Cardiac fibroblast (primary cell): ENCODE measurements at places on chromosomes 3 and 15.

- no peak for DNase-seq
Observed at GRCh38 chr15:66700412-66700801, 1.6 kb upstream of the SMAD6 start.

- DNase-seq = no peak
Observed at GRCh38 chr3:116445990-116446389, 703 bp upstream of the LSAMP start.

GRCh38 chr3:61297821-61298220 lies 46.6 kb upstream of the FHIT start:
- DNase-seq = no peak

DNA sequence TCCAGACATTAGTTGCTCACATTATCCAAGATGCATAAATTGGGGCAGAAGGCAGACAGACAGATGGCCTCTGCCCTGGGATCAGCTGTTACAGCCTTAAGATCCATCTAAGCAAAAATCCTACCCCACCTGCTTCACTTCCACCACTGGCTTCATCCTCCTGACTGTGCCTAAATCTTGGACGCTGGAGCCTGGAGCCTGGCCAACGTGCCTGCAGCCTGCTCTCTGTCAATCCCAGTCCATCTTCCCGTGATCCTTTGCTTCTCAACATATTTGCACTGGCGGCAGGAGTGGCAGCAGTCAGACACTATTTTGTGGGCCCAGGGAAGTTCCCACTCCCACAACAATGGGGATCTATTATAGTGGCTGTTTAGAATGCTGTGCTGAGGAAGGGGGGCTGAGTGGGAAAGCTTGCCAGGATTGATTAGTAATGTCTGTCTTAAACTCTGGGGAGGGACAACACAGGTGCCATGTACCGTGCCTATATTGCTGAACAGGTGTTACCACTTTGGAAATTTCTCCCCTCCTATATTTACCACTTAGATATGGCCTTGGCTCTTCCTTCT lies 121.2 kb downstream of the MEGF11 start:
- DNase-seq = no peak

- peak; percentile 92 for DNase-seq
Observed at GRCh38 chr3:25427942-25428788, at the start of gene RARB. RARB (plus strand) TSS chr3:25428263; CDS start chr3:25428732, 469 bp downstream.

DNA sequence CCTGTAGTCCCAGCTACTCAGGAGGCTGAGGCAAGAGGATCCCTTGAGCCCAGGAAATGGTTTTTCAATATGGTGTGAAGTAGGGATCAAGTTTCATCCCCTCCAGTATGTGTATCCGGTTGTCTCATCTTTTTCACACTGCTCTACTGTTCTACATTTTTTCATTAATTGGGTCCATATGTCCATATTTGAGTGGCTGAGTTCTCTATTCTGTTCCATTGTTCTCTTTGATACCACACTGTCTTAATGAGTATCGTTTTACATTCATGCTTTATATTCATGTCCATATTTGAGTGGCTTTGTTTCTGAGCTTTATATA lies 81.6 kb upstream of the LRRFIP2 start:
- DNase-seq = no peak

GRCh38 chr3:20125897-20126296 lies 60.1 kb downstream of the SGO1 start:
- DNase-seq = no peak

DNA sequence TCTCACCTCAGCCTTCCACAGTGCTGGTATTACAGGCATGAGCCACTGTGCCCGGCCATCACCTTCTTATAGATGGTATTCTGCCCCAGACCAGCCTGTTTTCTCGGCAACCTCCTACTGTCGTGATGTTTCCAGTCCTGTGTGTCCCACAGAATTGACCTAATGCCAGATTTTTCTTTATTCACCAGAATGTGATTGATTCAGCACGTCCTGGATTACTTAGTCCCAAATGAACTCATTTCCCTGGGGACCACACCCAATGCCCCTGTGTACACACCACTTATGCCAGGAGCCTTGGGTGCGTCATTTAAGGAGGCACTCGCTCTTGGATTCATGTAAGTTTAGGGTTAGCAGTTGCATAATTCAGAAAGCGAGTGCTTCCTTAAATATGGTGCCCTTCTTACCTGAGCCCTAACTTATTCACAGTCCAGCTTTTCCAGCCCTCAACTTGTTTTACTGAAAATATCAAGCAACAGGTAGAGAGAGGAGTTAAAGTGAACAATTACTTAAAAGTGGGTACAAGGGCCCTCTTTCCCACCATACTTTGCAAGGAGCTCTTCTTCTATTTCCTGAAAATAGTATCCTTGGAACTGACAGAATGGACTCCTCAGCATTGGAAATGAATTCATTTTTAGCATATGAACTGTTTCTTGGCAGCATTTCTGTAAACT lies 64.6 kb upstream of the UBE2E1 start:
- no peak for DNase-seq

DNA sequence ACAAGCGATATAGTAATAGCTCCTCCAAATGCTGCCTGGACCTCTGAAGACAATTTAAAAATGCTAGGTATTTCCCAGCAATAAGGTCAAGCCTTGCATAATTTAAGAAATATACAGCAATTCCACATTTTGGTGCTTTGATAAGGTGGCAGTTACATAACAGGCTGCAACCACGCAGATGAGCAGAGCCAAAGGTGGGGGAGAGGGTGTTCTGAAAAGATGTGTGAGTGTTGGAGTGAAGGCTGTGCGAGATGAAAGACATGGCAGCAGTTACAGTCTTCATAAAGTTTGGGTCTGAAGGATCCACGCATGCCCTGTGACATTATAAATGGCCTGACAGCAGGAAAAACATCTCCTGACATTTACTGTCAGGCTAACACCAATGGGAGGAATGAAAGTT lies 26.1 kb downstream of the CTDSPL start:
- DNase-seq = no peak

DNA sequence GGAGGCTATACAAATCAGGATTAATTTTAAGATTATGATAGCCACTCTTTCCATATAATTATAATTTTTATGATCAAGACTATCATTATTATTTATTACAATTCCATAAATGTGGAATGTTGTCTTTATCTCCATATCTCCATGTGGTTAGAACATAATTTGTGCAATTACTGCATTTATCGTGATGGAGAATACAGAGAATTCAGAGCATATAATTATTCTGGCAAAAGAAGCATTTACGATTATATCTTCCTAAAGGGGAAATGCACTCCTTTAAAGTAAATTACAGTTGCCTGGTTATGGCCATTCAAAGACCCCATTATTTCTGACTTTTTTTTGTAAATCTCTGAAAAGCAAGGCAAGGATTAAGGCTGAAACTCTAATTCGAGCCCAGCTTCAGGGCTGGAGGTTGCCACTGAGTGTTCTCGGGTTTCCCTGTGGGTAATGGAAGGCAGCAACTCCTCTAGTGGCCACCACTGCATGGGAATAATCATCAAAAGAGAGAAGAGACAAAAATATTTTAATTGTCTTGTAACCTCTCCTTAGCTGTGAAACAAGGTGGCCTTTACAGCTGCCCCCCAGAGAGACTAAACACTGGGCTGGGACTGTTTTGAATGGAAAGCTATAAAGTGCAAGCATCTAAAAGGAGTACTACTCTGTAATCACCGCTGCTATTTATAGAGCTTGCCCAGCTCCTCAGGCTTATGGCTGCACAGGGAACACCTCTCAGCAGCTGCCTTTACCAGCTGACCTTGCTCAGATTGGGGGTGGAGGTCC lies 59.8 kb upstream of the PRTG start:
- no peak for DNase-seq

GRCh38 chr3:46092702-46093080 lies 65.4 kb upstream of the XCR1 start:
- no peak for DNase-seq

DNA sequence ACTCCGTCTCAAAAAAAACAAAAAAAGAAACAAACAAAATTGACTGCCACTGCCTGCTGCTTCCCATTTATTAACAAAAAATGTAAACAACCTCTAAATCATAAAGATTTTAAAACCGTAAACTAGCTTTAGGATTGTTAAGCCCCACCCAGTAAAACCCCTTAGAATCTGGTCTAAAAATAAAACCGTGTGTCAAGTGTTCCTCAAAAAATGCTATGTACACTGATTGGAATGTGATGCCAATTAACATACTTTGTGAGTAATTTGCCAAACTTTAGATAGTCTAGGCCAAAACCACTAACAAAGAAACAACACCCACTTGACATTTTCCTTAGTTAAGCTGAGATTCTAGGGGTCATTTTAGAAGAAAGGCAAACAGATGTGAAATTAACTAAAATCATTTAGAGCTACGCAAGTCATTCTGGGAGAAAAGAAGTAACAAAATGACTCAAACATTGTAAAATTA lies 5.3 kb downstream of the RAF1 start:
- peak; percentile 74 for DNase-seq

GRCh38 chr3:186540835-186541226 lies 3.3 kb downstream of the CRYGS start:
- no peak for DNase-seq

DNA sequence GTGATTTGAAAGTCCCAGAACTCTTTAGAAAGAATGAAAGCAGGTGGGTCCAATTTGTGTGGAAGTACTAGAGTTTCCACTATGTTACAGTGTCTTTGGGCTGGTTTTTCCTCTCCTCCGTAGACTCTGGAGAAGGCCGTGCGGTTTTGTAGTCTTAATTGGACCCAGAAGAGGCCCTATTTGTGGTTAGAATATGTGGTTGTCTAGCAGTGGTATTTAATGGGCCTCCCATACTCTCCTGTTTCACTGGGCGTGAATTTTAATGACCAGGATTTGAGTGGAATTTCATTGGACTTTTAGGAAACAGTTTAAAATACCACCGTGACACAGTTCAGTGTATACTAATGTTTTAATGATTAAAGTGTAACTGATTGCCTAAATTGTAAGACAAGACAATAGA lies 182.3 kb downstream of the BBX start:
- no peak for DNase-seq

- DNase-seq = no peak
Observed at GRCh38 chr3:193899001-193899400, 236.9 kb upstream of the HES1 start.

- peak; percentile 57 for DNase-seq
Observed at GRCh38 chr3:81666502-81667121, 94.8 kb downstream of the GBE1 start.

GRCh38 chr3:18872466-18872865 lies 275.8 kb upstream of the KCNH8 start:
- no peak for DNase-seq

DNA sequence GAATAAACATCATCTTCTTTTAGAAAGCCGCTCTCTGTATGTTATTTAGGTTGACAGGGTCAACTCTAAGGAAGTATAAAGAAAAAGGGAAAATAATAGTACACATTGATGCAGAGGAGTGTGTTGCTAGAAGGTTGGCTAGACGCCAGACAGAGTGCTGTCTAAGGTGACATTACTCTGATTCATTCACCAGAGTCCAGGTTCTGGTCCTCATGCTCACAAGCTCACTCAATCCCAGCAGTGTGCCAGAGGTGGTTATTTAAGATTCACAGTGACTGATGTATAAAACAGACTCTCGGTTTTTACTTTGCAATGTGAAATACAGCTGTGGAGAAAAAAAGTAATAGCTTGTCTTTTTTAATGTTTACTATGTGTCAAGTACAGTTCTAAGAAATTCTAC lies 1.7 kb downstream of the CFAP44 start:
- no peak for DNase-seq

DNA sequence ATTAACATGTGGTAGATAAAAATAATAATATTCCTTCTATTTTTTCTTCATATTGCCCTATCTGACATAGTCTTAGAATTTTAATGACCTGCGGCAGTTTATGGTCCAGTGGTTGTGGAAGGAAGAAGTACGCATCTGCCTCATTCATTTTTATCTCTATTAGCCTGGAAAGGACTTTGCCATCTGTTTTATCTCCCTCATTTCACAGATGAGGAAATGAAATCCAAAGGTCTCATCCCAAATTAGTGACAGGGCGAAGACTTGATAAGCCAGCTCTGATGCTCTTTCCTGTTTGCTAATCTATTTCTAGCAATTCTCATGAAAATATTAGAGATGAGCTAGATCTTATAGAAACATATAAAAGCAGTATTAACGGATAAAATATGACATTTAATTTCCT lies 113.3 kb downstream of the KLHL25 start:
- no peak for DNase-seq

- peak; percentile 94 for DNase-seq
Observed at GRCh38 chr3:170802164-170803151, 67.5 kb downstream of the RPL22L1 start.

GRCh38 chr3:26118165-26118564 lies 328.3 kb downstream of the OXSM start:
- peak; percentile 2 for DNase-seq

GRCh38 chr3:150110097-150110496 lies 139.4 kb upstream of the PFN2 start:
- no peak for DNase-seq

GRCh38 chr3:99921986-99922385 lies 104.3 kb downstream of the CMSS1 start:
- DNase-seq = no peak

DNA sequence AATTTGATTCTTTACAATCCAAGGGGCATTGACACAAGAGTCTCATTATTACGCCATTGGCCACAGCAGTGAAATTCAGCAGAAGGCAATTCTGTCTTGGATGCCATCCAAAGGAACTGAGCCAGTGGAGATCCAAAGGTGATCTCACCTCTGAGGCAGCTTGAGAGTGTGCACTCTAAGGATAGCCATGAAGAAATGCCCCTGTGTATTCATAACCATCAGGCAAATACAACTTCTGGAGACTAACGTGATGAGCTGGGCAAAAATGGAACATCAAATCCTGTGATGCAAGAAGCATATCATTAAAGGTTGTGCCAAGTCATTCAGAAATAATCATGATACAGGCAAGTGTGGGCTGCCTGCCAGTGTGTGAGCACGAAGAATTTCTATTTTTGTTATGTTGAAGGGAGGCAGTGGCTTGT lies 41.4 kb downstream of the ROBO2 start:
- peak; percentile 4 for DNase-seq

DNA sequence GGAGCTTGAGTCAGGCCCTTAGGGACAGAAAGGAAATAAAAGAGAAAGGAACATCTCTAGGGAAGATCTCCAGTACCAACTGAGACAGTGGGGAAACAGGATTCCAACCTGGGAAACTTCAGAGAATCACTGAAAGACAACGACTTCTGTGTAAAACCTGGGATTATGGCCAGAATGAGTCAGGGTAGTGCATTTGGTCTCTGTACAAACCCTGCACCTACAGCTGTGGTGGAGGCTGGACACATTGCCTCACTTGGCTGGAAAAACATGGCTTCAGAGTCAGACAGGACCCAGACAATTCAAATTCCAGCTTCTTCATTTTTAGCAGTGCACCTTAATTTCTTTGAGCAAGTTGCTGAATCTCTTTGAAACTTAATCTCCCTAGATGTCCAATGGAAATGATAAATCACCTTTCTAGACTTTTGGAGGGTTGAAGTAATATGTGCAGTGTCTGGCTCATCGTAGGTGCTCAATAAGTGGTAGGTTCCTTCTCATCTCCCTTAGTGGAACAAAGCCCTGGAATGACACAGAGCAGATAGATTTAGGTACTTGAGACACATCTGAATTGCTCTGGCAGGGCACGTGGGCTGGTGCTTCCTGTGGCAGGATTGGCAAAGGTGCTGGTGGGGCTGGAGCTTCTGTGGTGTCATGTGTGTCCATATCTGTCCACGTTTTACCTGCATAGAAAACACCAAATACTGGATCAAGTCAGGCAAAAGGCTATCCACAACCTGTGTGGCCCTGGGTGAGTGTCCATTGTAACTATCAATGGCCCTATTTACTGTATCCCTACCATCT lies 6.1 kb upstream of the CLSTN2 start:
- DNase-seq = no peak

GRCh38 chr3:169954142-169954756 lies 12.4 kb upstream of the SEC62 start:
- DNase-seq = no peak
